SK-N-SH (cell line): ENCODE measurements at places on chromosomes 2 and 18. TPM values are rescaled to one million over a fixed set of nuclear protein-coding genes. Genes with fewer than 3 reads are reported as not detected.

- H3K27me3 ChIP-seq: no peaks in the 10 kb centered on the region
- no peaks in the 10 kb centered on the region for H3K4me1 ChIP-seq
- no peak for DNase-seq
- no peak overlapping the region for H3K4me3 ChIP-seq
These were observed 322.9 kb downstream of the BCL11A start for GRCh38 chr2:60230596-60230995.

The UGT1A10 gene
- not detected in 2 replicates for polyA plus RNA-seq

The KCNG2 gene
- not detected in 2 replicates for polyA plus RNA-seq

DNA sequence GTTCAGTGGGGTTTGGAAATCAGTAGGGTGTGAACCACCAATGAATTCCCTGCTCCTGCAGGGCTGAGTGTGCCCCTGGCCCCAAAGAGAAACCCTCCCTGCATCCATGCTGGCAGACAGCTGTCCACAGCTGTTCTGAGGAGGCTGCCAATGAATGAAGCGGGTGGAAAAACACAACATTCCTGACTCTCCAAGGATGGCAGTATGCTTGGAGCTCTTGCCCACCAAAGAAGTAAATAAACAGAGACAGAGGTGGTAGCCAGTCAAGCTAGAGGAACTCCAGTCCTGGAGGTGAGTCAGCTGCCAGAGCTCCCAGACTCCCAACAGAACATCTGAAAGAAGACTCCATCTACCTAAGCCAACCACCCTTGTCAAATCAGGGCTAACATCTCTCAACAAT, 6.2 kb downstream of the ZBTB7C start:
- H3K36me3 ChIP-seq: no peaks in the 10 kb centered on the region
- peaks cover 19% of the 10 kb centered on the region for H3K27me3 ChIP-seq
- no peaks in the 10 kb centered on the region for H3K4me1 ChIP-seq
- no peak overlapping the region for H3K27ac ChIP-seq
- H3K4me3 ChIP-seq: no peak overlapping the region
- no peak for DNase-seq

- DNase-seq: no peak
- no peaks in the 10 kb centered on the region for H3K27me3 ChIP-seq
- H3K27ac ChIP-seq: no peak overlapping the region
- H3K36me3 ChIP-seq: peaks cover 12% of the 10 kb centered on the region
- H3K4me3 ChIP-seq: no peak overlapping the region
- no peaks in the 10 kb centered on the region for H3K4me1 ChIP-seq
These were observed 34.7 kb downstream of the FAM228A start for GRCh38 chr2:24209389-24210105.

The OTOS gene
- not detected in 2 replicates for polyA plus RNA-seq

DNA sequence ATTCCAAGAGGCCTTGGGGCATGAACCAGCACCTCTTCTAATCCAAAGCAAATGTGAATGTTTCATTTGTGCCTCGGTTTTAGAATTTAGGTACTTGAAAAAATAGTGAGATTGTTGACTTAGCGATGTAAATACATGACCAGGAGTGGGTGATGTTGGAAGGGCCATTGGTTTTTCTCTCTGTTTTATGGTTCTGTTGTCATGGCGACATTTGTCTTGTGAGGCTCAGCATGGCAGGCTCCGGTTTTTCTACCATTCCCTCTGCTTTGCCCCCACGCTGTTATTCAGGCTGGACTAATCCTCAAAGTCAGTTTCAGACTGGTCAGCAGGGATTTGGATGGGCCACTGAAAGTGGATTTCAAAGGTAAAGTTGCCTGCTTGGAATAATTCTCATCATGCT, 255.4 kb downstream of the ALPK2 start:
- peaks cover 12% of the 10 kb centered on the region for H3K4me1 ChIP-seq
- H3K27ac ChIP-seq: no peak overlapping the region
- H3K4me3 ChIP-seq: no peak overlapping the region
- no peaks in the 10 kb centered on the region for H3K27me3 ChIP-seq
- no peak for DNase-seq
- no peaks in the 10 kb centered on the region for H3K36me3 ChIP-seq

DNA sequence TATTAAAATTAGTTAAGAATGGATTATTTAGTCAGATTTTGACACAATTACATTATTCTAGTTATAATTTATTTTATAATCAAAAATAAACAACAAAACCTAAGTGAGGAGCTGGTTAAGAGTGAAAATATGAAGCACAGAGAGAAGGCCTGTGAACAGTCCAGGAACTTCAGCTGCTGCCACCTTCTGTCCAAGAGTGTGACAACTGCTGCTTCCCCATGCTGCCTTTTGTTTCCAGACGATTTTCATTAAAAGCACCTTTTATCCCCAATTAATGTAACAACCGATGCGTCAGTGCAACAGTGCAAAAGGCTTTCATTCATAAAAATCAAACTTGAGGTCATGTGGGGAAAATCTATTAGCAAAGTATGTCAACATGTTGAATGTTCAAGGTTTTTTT, 363.6 kb downstream of the CTNNA2 start:
- no peaks in the 10 kb centered on the region for H3K36me3 ChIP-seq
- peak; percentile 66 for DNase-seq
- no peaks in the 10 kb centered on the region for H3K4me1 ChIP-seq
- no peak overlapping the region for H3K27ac ChIP-seq

GRCh38 chr2:132599556-132599955, 70.4 kb downstream of the LYPD1 start:
- H3K36me3 ChIP-seq: no peaks in the 10 kb centered on the region
- H3K4me3 ChIP-seq: no peak overlapping the region
- H3K27ac ChIP-seq: no peak overlapping the region
- no peaks in the 10 kb centered on the region for H3K27me3 ChIP-seq
- no peak for DNase-seq
- no peaks in the 10 kb centered on the region for H3K4me1 ChIP-seq

GRCh38 chr2:218569038-218569431, 396 bp downstream of the CNOT9 start:
- H3K4me3 ChIP-seq: peak overlapping the region; percentile 74
- peak overlapping the region; percentile 88 for H3K27ac ChIP-seq
- 0 out of 2 replicates have a peak, but pooled peaks cover 5% of the 10 kb centered on the region for H3K4me1 ChIP-seq
- peaks cover 16% of the 10 kb centered on the region for H3K36me3 ChIP-seq

GRCh38 chr2:52698408-52698807, 1069.2 kb upstream of the CHAC2 start:
- H3K4me1 ChIP-seq: no peaks in the 10 kb centered on the region
- no peak overlapping the region for H3K4me3 ChIP-seq
- H3K36me3 ChIP-seq: no peaks in the 10 kb centered on the region
- DNase-seq: no peak
- no peak overlapping the region for H3K27ac ChIP-seq

DNA sequence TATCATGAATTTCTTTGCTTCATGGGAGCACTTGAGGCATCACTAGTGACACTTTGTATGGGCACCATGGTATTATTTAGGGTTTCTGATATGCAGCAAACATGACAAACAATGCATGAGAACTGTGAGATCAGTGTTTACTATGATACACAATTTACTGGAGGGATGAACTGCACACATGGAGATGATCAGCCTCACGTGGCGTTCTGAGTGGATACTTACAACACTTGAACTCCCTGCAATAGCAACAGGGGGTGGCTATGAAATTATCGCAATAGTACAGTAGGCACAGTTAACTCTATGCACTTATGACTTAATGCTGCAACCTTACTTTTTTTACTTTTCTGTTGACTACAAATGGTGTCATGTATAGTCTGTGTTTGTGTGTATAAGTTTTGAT, 18.5 kb upstream of the UGT1A8 start:
- H3K27me3 ChIP-seq: no peaks in the 10 kb centered on the region
- H3K4me1 ChIP-seq: no peaks in the 10 kb centered on the region
- H3K4me3 ChIP-seq: no peak overlapping the region
- H3K36me3 ChIP-seq: no peaks in the 10 kb centered on the region
- no peak for DNase-seq

- H3K27me3 ChIP-seq: peaks cover 82% of the 10 kb centered on the region
- H3K4me3 ChIP-seq: peak overlapping the region; percentile 45
- no peaks in the 10 kb centered on the region for H3K36me3 ChIP-seq
- H3K4me1 ChIP-seq: peaks cover 5% of the 10 kb centered on the region; the same call in 1 of the 2 replicates
These were observed 762 bp upstream of the GAD1 start for GRCh38 chr2:170815746-170816503.

DNA sequence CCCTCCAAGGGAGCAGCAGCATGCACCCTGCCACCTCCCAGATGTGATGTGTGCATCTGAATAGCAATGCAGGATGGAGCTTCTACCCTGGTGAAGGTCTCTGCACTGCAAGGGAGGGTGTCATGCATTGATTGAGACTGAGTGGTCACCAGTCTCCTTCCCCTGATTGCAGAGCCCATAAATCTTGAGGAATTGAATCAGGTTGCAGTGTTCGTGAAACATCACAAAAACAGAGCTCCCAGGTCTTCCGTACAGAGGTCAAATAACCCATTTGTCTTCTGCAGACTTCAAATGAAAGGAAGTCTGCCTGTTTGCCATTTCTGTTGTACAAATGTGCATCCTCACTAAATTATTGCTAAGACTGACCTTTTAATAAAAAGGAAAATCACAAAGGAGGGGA, 136.8 kb downstream of the WDSUB1 start:
- no peak overlapping the region for H3K27ac ChIP-seq
- DNase-seq: no peak
- peaks cover 11% of the 10 kb centered on the region; the same call in 1 of the 2 replicates for H3K4me1 ChIP-seq
- H3K36me3 ChIP-seq: peaks cover 47% of the 10 kb centered on the region
- H3K27me3 ChIP-seq: no peaks in the 10 kb centered on the region

GRCh38 chr2:202695166-202695565, 60.4 kb downstream of the FAM117B start:
- no peaks in the 10 kb centered on the region for H3K4me1 ChIP-seq
- no peak overlapping the region for H3K4me3 ChIP-seq
- no peaks in the 10 kb centered on the region for H3K27me3 ChIP-seq
- no peak for DNase-seq

GRCh38 chr2:201139836-201140604, 24.1 kb downstream of the CFLAR start:
- no peak overlapping the region for H3K4me3 ChIP-seq
- DNase-seq: no peak
- peaks cover 33% of the 10 kb centered on the region; the same call in 1 of the 2 replicates for H3K36me3 ChIP-seq
- H3K27me3 ChIP-seq: no peaks in the 10 kb centered on the region
- no peaks in the 10 kb centered on the region for H3K4me1 ChIP-seq

- no peaks in the 10 kb centered on the region for H3K36me3 ChIP-seq
- no peak overlapping the region for H3K27ac ChIP-seq
- no peaks in the 10 kb centered on the region; the same call in 1 of the 2 replicates for H3K4me1 ChIP-seq
- H3K4me3 ChIP-seq: no peak overlapping the region
- DNase-seq: no peak
These were observed 298.0 kb downstream of the DSEL start for GRCh38 chr18:67218556-67218955.

DNA sequence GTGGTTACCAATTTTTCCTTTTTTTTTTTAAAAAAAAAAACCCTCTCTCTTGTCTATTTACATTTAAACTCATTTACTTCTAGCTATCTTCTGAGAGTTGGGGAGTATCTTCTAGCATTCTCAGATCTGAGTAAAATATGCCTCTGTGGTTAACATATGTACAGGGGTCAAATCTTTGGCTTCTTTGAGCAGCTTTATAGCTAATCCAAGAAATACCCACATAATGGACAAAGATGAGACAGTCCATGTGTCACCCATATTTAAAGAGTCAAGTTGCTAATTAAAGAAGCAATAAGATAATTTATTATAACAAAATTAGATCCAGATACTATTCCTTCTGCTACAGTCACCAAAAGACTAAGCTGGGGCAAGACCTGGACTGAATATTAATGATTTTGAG, 139.0 kb upstream of the HNRNPA3 start:
- DNase-seq: no peak
- no peaks in the 10 kb centered on the region for H3K36me3 ChIP-seq
- H3K27ac ChIP-seq: no peak overlapping the region
- no peak overlapping the region for H3K4me3 ChIP-seq
- no peaks in the 10 kb centered on the region; the same call in 1 of the 2 replicates for H3K4me1 ChIP-seq

The HOXD11 gene
- polyA plus RNA-seq: not detected in 2 replicates

DNA sequence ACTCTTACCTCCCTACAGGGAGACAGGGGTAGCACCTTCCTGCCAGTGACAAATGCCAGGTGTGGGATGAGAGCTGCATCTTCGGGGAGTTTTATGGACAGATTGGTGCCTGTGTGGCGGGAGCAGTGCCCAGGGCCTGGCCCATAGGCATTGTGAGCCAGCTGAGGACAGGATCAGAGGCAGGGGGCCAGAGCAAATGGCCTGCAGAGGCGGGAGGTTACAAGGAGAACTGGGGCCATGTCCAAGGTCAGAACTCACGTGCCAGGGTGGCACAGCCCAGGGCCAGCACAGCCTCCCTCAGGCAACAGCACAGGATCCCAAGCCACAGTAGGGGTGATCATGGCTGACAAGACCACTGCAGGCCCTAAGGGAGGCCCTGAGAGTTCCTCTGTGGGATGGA, 40.2 kb upstream of the MCFD2 start:
- H3K4me1 ChIP-seq: peaks cover 2% of the 10 kb centered on the region; the same call in 1 of the 2 replicates
- H3K27ac ChIP-seq: peak overlapping the region; percentile 89
- no peak for DNase-seq

- peaks cover 12% of the 10 kb centered on the region; the same call in 1 of the 2 replicates for H3K4me1 ChIP-seq
- H3K27ac ChIP-seq: no peak overlapping the region
- H3K27me3 ChIP-seq: no peaks in the 10 kb centered on the region
- no peak overlapping the region for H3K4me3 ChIP-seq
- no peak for DNase-seq
These were observed 203.5 kb downstream of the SEPTIN10 start for GRCh38 chr2:109410039-109410815.

- H3K4me1 ChIP-seq: no peaks in the 10 kb centered on the region
- H3K4me3 ChIP-seq: no peak overlapping the region
- DNase-seq: no peak
- H3K36me3 ChIP-seq: peaks cover 3% of the 10 kb centered on the region; the same call in 1 of the 2 replicates
- H3K27ac ChIP-seq: no peak overlapping the region
These were observed 22.4 kb downstream of the COLEC11 start for GRCh38 chr2:3617198-3617890.

The SPATA3 gene
- not detected in 2 replicates for polyA plus RNA-seq

The INHA gene
- 1.2 and 1.6 TPM in 2 replicates for polyA plus RNA-seq

The FAP gene
- polyA plus RNA-seq: 36.9 and 57.8 TPM in 2 replicates

The BMP10 gene
- not detected in 2 replicates for polyA plus RNA-seq

DNA sequence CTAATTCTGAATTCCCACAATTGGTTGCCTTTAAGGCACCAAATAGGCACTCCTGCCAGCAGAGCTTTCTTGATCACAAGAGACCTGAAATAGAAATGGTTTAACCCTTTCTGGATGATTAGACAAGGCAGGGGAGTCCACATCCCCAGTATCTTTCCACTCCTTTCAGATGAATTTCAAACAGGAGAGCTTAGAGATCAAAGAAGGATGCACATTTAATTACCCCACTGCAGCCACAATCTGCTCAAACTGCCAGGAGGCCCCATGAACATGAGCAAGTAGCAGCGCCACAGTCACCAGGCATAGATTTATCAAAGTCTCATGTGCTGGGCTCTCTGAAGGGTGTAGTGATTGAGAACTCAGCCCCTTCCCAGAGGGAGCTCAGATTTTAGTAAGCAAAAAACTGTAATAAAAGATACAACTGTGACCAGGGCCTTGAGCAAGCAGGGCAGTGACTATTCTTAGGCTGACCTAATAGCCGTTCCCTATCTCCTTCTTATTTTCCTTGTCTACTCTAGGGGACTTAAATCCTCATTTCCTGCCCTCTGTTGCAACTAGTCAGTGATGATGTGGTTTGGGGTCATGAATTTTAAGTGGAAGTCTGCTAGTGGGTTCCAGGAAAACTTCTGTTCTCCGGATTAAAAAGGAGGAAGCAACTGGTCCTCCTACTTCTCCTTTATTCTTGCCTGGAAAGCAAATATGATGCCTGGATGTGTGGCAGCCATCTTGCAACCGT, 53.7 kb downstream of the SLC4A3 start:
- H3K4me1 ChIP-seq: peaks cover 5% of the 10 kb centered on the region; the same call in 1 of the 2 replicates
- no peak overlapping the region for H3K27ac ChIP-seq
- H3K4me3 ChIP-seq: no peak overlapping the region

- H3K27me3 ChIP-seq: no peaks in the 10 kb centered on the region; the same call in 1 of the 2 replicates
- no peak for DNase-seq
- H3K4me3 ChIP-seq: no peak overlapping the region
These were observed 8.9 kb upstream of the GIGYF2 start for GRCh38 chr2:232688201-232688600.
